Iris pigment epithelial cell (primary cell): ENCODE measurements at places on chromosomes 1 and 21.

DNA sequence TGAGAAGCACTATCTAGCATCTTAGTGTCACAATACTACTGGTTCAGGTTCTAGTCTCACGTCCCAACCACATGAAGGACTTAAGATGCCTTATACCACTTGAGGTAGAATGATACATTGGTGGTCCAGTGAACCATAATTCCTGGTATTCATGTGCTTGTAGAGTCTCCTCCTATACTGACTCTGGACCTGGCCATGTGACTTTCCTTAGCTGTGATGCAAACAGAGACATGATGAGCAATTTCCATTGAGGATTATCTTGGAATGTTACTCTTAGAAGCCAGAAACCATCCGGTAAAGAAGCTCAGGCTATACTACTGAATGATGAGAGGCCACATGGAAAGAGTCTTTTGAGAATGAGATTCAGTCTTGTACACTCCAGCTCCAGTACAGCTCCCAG lies 105.7 kb downstream of the NME7 start:
- no peak for DNase-seq

GRCh38 chr1:116454940-116455339 lies 81.9 kb downstream of the ATP1A1 start:
- no peak for DNase-seq

- no peak for DNase-seq
Observed at GRCh38 chr1:202951437-202951836, 6.7 kb downstream of the ADIPOR1 start.

DNA sequence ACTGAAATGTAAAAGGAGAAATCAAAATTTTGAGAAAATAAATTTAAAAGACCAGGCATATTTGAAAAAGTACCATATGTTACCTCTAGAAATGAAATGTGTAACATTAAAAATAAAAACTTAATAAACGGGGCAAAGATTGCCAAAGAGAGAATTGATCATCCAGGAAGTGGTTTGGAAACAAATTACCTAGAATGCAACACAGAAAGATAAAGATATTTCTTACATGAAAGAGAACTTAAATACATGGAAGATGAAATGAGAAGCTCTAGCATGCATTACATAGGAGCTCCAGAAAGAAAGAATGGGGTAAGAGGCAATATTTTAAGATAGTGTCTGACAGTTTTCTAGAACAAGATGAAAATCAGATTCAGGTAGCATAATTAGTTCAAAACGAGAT lies 235.9 kb upstream of the IRF2BP2 start:
- no peak for DNase-seq

DNA sequence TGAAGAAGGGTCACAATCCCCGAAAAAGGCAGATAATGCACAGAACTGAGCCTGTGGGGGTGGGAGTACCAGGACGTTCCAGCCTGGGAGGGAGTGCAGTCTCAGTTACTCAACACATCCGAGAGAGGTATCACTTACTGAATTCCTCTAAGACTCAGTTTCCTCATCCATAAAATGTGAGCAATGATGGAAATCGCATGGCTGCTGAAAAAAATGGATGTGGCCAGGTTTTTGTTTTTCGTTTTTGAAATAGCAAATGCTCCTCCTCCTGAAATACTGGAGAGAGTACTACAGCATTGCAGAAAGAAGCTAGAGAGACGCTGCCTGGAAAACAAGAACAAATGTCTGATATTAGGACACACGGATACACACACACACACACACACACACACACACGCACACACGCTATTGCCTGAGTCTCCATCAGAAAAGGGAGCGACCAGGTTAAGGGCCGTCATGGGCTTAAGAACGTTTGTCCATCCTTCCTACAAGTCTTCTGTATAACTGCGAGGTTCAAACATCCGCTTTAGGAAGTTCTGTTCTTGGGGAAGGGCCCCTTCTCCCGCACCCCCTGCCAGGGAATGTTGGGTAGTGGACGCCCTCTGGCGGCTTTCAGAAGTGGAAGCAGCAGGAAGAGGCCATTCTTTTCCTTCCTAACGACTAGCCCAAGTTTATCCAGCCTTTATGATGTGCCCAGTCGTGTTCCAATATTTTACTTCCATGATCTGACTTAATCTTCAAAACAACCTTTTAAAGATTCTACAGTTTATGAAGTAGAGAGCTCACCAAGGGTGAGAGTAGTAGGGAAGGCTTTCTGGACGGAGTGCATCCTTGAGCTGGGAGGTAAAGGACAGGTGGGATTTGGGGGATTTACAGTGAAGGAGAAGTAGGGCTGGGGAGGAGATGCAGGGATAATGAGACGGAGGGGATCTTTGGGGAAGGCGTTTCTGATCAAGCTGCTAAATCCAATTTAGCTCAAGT lies 699 bp upstream of the NES start:
- DNase-seq = peak; percentile 80

DNA sequence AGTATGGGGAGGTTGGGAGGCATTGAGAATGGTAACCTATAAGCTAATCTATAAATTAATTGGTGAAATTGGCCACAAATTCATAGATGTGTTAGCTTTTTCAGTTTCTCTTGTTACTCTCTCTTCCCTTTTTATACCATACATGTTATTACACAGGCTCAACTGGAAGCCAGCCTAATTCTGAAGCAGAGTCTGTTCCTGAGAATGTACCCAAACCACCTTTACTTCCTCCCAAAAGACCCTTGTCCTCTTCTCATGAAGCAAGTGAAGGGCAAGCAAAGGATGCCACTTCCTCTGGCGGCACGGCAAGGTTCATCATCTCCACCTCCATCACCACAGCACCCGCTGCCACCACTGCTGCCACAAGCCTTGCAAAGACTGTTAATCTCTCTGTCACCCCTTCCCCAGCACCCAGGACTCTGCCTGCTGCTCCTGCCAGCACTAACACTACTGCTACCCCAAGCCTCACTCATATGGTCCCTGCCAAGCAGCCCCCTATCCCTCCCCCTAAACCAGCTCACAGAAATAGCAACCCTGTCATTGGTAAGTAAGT lies 39.5 kb upstream of the RCC1 start:
- no peak for DNase-seq

DNA sequence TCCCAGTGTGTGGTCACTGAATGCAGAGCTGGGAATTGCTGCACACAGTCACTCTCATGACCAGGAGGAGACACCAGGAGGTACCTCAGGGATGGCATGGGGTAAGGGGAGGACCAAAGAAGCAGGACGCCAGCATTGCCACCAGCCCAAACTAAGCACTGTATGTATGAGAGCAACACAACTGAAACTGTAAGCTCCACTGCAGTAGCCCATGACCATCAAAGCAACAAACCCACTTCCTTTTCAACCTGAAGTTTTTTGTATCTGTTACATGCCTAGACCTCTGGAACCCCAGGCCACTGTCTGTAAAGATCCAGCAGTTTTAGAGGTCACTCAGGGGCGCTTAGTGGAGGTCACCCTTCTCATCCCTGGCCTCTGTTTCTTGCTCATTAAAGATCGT lies 164.3 kb downstream of the SETD4 start:
- no peak for DNase-seq

DNA sequence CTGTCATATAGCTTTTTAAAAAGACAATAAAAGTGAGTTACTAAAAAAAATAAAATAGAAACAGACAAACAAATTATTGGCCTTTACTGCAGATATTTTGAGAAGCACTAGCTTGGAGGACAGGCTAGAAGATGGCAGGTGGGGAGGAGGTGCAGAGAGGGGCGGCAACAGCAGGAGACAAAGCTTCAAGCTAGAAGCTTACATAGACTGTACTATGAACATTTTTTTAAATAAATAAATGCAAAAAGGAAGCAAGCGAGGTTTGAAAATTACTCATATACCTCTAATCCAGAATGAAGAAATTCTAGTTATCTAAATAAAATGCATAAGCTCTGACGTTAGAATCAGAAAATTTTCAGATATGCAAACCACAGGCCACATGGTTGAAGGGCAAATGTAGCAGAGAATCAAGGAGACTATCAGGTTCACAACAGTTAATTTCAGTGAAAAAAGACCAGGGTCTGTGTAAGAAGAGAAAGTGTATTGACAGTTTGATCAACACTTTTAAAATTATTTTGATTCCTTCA lies 54.9 kb downstream of the NRIP1 start:
- peak; percentile 92 for DNase-seq

GRCh38 chr1:23554481-23555269 lies 4.6 kb downstream of the ID3 start:
- DNase-seq = peak; percentile 88

DNA sequence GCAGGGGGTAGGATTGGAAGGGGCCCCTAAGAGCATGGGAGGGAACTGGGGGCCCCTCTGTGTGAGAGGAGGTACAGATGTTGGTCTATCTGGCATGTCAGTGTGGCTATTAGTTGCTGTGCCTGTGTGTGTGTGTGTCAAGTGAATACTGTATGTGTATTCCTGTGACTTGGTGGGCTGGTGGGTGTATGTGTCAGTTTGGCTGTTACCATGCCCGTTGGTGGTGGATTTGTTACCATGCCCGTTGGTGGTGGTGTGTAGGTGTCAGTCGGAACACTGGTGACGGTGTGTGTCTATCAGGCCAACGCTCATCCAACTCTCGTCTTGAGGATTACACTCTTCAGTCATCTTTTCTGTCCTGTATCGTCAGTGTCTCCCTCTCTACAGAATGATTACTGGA lies 22.6 kb downstream of the TFAP2E start:
- DNase-seq = no peak

DNA sequence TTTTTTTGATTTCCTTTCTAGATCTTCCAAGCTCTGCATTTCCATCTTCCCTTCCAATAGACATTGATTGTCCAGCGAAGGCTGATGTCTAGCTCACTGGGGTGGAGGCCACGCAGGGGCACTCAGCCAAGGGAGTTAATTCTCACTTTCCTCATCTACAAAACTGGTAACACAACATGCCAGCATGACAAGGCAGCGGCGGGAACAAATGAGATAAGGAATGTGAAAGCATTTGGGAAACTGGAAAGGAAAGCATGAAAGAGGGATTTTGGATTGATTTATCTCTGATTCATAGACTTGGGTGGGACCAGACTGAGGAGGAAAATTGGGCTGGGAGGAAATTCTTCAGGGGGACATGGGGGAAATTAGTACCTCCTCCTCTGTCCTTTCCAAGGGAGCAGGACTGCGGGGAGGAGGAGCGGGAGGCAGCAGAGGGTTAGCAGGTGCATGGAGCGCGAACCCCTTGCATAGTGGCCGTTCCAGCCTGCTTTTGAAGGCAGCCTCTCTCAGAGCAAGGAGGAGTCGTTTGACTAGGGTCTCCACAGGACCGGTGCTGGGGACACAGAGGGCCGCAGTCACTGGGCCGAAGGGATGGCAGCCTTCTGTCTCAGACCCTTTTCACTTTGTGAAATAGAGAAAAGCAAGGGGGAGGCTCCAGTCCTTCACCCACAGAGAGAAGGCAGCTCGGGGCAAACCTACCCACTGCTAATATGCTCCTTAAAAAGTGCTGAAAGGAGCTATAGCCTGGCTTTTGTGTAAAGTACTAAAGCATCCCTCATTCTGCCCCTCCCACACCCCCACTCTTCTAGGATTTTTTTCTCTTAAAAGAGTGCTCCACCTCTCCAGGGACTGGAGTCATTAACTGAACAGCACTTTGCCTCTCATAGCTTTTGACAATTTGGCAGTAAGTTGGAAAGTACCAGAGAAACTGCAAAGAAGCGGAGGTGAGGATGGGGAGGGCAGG lies 89.2 kb downstream of the PLXNA2 start:
- DNase-seq = no peak

DNA sequence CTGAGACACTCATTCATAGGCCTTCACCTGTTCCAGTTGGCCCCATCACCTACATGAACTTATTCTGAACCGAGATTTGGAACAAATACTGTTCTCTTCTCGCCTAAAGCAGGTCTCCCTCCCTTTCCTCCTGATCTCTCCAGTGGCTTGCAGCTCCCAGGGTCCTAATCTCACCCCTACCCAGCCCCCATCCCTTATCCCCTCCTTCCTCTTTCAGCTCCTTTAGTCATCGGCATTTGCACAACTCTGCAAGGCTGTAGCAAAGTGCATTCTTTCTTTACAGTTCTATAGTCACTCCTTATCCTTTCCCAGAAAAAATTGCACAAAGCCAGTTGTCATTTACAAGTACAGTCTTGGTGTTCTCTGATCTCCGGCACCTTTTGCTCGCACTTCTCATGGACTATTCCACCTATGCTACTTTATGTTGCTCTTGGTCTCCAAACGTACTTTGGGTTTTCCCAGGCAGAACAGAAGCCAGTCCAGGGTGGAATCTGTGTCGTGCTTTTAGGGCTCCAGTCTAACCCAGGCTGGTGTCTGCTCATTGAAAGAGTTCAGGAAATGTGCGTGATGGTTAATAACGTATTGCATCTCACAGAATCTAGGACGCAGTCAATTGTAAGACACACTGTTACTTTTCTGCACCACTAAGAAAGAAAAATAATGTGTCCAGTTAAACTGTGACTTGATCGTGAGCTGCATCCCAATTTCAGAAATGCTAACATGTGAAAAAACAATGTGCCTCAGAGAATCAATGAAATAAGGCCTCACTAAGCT lies 965 bp downstream of the ABCA4 start:
- peak; percentile 53 for DNase-seq

GRCh38 chr21:32779983-32780382 lies 8.4 kb upstream of the PAXBP1 start:
- DNase-seq = no peak

GRCh38 chr1:201139756-201140155 lies 12.8 kb upstream of the ASCL5 start:
- DNase-seq = no peak

DNA sequence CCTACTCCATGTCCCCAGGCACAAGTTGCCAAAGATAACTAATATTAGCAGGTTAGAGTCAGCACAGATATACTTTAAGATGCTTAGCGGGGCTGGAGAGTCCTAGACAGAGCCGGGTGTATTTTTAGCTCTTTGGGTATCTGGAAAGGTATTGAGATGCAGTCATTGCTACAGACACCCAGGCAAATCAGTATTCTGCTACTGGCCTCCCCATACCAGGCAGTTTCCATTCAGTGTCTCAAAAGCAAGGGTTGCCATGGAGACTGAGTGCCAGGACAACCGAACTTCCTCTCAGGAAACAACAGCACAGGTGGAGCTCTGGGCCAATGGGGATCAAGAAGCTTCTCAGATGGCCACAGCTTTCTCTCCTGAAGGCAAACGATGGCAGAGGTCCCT lies 45.3 kb downstream of the KCNC4 start:
- DNase-seq = no peak

DNA sequence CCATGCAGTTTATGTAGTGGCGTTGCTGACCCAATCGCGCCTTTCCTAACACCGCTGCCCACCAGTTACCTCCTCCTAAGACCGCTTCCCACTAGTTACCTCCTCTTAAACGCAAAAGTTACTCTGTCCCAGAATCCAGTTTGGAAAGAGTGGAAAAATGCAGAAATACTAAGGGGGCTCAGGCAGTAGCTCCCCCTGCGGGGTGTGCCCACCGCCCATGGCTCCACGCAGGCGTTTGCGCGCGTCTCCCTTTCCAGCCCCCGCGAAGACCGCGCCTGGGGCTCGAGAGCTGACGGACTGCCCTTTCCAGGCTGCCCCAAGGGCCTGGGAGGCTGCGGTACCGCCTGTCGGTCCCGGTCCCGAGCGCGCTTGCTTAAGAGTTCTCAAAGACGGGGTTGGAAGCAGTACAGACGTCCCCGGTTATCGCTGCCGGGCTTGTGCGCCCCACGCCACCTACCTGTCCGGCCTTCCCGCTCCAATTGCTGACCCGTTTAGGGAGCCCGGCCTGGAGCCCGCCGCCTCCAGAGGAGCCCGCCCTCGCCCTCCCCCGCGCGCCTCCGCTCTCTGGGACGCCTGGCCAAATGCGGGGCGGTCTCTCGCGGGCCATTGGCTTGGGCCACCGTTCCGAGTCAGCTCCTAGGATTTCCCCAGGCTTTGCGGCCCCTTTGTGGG lies 414.1 kb upstream of the ESRRG start:
- DNase-seq = no peak

- no peak for DNase-seq
Observed at GRCh38 chr1:104932949-104933679, 1183.4 kb downstream of the AMY1C start.

GRCh38 chr1:40038697-40039096 lies 1.8 kb upstream of the CAP1 start:
- no peak for DNase-seq
